NCI-H2029 treated with DMSO at 0.1 percent for 48 hours (cell line): ENCODE measurements at places on chromosomes 16 and 17.
A peak's percentile ranks its signal among the peaks of the same experiment; 100 is the strongest.

GRCh38 chr16:4239020-4239419 lies 2.9 kb downstream of the SRL start:
- DNase-seq = no peak

- peak; percentile 53 for DNase-seq
These were observed 5.6 kb upstream of the COG1 start for GRCh38 chr17:73187203-73187769.

DNA sequence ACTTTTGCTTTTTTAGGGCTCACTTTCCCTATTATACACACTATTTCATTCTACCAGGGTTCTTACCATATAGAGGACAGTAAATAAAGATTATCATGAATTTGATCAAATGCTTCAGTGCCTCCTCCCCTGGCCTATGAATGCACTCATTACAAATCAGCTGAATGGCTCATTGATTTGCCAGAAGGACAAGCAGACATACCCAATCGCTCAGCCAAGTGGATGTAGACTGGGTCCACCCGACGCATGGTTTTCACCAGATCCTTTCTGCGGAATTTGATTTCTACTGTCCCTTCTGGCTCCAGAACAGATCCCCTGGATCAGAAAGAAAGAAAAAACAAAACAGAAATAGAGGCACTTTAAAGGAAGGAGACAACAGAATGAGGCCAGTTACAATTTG lies 162.6 kb downstream of the AATF start:
- DNase-seq = no peak

GRCh38 chr17:60901806-60902205 lies 224.2 kb downstream of the BCAS3 start:
- no peak for DNase-seq

DNA sequence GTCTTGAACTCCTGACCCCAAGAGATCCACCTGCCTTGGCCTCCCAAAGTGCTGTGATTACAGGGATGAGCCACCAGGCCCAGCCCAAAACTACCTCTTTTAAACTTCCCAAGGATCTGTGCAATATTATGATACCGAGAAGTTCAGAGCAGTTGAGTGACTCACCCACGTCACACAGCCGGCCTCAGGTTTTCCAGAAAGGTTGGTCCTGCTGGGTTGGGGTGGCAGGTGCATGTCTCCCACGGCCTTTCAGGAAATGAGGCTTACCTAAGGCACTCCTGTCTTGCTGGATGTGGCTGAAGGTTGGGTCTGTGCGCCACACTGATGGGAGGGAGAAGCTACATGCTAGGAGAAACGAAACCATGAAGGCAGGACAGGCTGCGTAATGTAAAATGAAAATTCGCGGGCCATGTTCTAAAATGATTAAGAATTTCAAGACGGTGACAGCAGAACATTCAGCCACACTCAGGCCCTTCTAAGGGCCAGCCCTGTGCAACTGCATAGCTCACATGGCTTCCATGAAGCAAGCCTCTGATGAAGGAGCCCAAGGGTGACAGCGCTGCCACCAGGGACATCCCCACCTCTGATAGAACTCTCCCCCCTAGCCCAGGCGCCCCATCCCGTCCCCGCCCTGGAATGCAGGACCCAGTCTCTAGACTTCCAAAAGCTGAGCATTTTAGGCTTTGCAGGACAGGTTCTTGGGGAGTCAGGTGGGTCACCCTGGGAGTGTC lies 6.6 kb upstream of the GLIS2 start:
- no peak for DNase-seq

DNA sequence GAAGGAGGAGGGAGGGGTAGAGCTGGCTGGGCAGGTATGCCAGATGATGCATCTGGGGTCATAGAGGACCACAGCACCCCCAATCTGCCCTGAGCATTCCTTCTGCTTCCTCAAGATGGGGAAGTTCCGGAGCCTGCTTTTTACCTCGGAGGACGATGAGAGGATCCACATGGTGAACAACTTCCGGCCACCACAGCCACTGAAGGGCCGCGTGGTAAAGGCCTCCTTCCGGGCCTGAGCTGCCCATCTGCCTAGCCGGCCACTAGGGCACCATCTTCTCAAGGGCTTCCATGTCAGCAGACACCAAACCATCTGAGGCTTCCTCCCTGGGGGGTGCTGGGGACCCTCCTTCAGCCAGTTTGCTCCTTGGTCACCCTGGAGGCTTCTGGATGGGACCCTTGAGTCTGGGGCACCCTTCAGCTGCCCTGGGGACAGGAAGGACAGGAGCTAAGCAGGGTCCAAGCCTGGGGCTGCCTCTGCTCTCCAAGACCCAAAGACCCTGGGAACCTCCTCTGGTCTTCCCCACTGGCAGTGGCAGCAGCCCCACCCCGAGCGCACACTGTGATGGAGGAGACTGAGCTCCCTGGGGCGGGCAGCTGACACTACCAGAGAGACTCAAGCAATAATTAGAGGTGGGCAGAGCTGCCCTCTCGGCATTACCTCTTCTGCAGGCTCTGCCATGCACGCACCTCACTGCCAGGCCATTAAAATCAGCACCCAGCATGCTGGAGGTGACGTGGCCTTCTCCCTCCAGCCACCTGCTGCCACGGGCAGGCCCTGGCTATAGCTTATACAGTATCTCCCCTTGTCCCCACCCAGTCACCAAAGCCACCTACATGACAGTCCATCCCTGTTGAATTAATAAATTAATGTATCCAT lies 9.3 kb downstream of the CA7 start:
- DNase-seq = no peak

DNA sequence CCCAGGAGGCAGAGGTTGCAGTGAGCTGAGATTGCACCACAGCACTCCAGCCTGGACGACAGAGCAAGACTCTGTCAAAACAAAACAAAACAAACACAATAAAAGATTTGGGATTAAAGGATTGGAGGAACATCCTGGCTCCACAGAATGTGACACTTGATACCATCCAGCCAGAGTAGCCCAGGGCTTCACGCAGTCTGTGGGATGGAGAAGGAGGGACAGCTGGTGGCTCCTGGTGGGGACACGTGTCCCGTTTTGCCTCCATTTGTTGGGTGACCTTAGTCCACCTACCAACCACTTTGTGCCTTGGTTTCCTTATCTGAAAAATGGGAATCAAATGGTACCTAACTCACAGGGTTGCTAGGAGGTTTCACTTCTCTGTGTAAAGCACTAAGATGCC lies 12.4 kb upstream of the CYB561 start:
- no peak for DNase-seq

- no peak for DNase-seq
These were observed 21.4 kb upstream of the SPACA3 start for GRCh38 chr17:32970281-32970680.

DNA sequence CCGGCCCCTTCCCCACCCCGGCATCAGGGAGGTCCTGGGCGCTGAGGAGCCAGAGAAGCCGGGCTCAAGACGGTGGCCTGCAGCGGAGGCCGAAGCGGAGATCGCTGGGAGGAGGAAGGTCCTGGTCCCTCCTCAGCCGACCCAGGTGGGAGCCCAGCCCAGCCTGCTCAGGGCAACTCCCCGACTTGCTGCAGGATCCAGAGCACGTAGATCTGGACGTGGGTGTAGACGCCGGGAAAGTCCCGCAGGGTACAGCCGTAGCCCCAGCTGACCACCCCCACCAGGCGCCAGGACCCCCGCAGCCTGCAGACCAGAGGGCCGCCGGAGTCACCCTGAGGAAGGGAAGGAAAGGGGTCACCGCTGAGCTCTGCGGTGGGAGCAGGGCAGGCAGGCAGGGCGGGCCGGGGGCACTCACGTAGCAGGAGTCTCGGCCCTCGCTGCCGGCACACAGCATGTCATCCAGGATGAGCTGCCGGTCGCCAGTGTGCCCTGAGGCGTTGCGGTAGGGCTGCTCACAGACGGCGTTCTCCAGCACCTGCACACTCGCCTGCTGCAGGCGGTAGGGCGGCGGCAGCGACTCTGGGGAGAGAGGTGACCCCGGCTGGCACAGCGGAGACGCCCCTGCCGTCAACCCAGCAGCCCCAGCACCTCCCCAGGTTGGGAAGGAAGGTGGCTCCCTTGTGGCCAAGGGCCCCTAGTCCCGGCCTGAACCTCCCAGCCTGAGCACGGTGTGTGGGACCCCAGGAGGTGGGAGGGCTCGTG lies 5.4 kb downstream of the TPSD1 start:
- no peak for DNase-seq

GRCh38 chr16:49923411-49923810 lies 67.5 kb upstream of the ZNF423 start:
- DNase-seq = no peak

GRCh38 chr16:50839920-50840729 lies 98.2 kb downstream of the CYLD start:
- no peak for DNase-seq

DNA sequence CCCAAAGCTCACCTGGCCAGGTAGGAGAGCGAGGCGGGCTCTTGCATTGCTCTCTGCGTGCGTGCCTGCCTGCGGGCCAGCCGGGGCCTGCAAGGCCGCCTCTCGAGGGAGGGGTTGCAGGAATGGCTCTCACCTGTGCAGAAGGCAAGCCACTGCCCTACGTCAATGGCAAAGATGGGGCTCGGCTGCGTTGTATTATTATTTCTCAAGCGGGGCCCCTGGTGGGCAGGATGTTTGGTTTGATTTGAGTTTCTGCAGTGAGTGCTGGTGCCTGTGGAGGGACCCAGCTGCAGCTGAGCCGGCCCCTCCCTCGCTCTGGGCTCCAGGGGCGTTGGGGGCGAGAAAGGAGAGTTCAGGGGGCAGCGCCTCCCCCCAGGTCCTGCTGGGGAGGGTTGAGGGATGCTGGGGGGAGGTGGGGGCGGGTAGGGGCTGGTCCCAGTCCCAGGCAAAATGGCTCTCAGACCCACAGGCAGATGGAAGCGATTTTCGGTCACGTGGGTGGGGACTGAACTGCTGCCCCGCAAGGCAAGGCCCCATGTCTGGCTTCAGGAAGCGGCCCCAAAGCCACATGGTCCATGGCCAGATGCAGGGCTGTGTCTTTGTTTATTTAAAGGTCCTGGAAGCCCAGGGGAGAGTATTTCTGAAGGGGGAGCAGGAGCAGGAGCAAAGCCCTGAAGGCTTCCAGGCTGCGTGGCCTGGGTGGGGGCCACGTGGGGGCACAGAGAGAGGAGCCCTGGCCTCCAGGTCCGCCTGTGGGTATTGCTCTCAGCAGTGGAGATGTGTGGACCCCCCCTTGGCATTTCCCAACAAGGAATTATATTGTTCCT lies 338.8 kb downstream of the SEC14L1 start:
- DNase-seq = no peak

DNA sequence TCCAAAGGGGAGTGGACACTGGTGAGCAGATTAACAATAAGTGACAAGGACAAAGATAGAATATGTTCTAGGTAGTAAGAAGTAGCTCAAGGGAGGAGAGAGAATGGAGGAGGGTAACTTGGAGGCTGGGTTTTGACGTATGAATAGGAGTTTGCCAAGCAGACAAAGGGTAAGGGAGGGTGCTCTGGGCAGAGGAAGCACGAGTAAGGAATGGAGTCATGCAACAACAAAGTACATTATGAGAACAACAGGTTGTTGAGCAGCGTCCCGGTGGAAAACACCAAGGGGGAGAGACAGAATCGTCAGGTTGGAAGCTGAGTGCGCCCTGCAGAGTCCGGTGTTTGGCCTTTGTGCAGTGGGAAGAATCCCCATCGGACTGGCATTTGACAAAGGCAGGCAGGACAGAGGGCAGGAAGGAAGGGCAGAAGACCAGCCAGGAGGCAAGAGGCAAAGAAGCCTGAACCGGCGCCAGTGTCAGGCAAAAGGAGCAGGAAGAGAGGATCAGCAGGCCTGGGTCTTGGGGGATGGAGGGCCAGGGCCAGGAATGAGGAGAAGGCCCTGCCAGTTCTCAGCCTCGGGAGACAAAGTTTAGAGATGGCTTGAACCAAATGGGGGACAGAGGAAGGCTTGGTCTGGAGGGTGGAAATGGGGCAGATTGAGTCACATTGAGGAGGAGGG lies 134.3 kb upstream of the TNRC6C start:
- no peak for DNase-seq

DNA sequence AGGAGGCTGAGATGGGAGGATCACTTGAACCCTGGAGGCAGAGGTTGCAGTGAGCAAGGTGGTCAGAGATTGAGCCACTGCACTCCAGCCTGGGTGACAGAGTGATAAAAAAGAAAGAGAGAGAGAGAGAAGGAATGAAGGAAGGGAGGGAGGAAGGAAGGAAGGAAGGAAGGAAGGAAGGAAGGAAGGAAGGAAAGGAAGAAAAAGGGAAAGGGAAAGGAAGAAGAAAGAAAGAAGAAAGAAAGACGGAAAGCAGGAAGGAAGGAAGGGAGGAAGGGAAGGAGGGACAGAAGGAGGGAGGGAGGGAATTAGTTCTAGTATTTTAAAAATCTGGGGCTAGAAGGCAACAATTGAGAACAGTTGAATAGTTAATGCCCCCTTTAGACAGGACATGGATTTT lies 161.5 kb upstream of the CACNG3 start:
- DNase-seq = no peak

DNA sequence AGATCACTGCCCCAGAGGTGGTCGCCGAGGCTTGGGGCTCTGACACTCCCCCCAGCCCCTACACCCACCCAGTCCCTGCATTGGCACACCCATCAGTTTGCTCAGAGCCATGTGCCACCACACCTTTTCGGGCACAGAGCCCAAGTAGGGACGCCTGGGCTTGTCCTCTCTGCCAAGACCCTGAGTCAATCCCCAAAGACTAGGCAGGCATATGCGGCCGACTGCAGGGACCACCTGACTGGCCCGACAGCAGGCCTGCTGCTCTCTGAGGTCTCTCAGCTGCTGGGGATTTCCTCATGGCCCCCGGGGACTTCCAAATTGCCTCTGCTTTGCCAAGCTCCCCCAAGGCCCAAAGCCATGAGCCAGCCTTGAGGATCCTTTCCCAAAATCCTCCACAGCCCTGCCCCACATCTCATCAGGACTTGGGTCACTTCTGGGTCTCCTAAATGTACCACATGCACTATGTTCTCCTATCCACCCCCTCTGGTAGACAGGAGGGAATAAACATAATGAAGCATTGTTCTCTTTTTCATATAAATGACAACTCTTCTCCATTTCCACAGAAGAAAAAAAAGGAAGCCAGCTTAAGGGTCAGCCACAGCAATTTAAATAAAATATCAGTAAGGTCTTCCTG lies 30.6 kb downstream of the MYO18A start:
- DNase-seq = no peak

DNA sequence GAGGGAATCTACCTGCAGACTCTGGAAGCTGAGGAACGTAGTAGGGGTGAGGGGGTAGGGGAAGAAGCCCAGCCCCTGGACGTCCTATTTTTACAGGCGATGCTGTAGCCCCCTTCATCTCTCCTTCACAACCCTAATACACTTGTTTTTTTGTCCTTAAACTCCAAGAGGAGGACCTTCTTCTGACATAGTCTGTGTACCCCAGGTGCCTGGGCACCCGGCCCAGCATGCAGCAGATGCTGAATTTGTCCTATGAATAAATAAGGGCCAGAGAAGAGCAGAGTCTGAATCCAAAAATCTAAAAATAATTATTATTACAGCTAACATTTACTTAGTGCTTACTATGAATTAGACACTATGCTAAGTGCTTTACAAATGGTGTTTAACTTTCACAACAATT lies 5.1 kb downstream of the KIF18B start:
- no peak for DNase-seq

- DNase-seq = peak; percentile 71
These were observed 21.3 kb downstream of the SRCIN1 start for GRCh38 chr17:38584350-38584925.

GRCh38 chr16:3503523-3503922 lies 2.7 kb downstream of the CLUAP1 start:
- no peak for DNase-seq
